ENCODE measurements at places on chromosomes 12 and 14.

GRCh38 chr14:49959822-49960408 is 67.0 kb downstream of the ARF6 start:
- DNase-seq = no peak

GRCh38 chr14:40232302-40232701 is 800.1 kb upstream of the FBXO33 start:
- no peak for DNase-seq

DNA sequence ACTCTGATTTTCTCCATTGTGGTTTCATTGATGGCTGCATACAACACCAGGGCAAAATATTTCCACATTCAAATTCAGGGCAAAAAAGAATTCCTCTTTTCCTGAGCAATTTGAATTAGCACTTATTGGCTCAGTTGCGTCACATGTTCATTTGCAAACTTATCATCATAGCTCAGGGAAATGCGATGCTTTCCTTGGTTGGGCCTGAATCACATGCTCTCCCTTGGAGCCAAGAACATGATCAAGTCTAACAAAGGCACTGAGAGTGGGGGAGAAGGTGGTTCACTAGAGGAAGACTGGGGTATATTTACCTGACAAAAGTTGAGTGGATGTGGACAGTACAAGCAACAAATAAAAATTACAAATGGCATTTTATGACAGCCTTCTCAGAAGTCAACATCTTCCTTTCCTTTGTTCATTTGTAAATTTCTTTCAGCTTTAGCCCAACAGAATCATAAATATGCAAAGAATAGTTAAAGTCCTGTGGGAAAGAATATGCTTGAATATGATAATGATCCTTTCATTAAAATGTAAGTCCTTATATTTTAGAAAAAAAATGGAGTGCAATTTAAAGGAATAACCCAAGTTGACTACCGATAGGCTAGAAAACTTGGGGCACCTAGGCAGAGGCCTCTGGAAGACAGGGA is 277.2 kb downstream of the NEDD1 start:
- no peak for DNase-seq

DNA sequence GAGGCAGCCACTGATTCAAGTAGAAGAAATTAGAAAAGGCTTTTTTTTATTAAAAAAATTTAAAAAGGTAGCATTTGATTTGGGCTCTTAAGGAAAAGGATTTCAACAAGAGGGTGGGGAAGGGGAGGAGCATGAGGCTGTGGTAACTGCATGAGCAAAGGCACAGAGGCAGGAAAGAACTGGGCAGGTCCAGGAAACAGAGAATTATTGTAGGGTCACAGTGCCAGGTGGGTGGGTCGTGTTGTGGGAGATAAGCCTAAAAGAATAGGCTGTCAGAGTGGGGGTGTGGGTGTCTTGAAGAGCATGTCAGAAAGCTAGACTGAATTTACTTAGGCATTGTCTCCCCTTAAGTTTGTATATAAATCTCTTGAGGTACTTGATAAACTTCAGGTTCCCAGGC is 7.8 kb downstream of the LIMA1 start:
- no peak for DNase-seq

GRCh38 chr12:16881986-16882570 is 276.1 kb upstream of the LMO3 start:
- DNase-seq = no peak

DNA sequence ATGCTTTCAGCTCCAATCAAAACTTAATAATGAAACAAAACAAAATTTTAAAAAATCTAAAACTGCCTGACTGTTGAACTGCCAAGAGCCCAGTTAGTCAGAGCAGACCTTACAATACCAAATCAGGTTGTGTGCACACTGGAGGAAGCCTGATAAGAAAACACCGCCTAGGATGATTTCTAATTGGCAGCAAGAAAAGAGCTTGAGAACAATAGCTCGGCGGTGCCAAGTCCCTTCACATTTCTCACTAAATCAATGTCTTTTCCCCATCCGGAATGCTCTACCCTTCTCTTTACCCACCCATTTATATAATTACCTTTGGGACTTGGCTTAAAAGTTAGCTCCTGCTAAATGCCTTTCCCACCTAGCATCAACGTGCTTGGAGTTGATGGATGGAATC is 256.7 kb downstream of the C12orf75 start:
- DNase-seq = no peak

Measured in activated CD4-positive, alpha-beta T cell treated with anti-CD3 and anti-CD28 coated beads for 24 hours (primary cell).